Pulmonary artery endothelial cell (primary cell): ENCODE measurements at places on chromosomes 5 and 9. TPM values are rescaled to one million over a fixed set of nuclear protein-coding genes. Genes with fewer than 3 reads are reported as not detected.

DNA sequence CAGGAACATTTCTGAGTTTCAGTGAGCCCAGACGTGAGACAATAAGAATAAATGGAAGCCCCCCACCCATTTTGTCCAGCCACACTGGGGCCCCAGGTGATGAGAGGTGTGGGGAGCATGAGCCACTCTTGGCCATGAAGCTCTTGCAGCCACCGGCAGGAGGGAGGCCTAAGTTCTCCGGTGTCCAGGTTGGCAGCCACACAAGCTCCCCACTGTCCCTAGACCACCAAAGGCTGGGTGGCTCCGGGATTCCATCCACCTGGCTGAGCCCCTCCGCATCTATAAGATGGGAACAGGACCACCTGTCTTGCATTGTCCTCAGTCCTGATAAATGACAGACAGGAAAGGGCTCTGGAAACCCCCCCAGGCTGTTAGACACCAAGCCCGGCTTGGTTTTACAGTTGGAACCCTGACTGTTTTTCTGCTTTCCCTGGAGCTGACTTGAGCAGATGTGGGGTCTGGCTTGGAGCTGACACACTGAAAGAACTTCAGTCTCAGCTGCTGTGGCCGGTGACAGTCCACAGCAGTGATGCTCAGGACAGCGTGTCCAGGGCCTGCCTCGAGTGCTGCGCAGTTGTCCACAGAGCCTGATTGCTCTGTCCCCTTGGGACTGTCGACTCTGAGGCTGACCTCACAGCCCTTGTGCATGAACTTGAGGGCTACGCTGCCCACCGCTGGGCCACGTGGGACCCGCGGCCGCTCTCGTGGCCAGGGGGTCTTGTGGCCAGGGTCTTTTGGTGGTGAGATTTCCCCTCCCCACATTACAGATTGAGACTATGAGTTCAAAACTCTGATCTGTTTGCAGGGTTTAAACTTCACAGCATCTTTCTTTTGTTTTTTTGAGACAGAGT is 74.8 kb downstream of the PSMB7 start:
- DNase-seq: no peak

The TLE1 gene
- total RNA-seq: 42.4 and 54.5 TPM in 2 replicates

GRCh38 chr9:3256571-3257330 is 269.1 kb downstream of the RFX3 start:
- DNase-seq: no peak

DNA sequence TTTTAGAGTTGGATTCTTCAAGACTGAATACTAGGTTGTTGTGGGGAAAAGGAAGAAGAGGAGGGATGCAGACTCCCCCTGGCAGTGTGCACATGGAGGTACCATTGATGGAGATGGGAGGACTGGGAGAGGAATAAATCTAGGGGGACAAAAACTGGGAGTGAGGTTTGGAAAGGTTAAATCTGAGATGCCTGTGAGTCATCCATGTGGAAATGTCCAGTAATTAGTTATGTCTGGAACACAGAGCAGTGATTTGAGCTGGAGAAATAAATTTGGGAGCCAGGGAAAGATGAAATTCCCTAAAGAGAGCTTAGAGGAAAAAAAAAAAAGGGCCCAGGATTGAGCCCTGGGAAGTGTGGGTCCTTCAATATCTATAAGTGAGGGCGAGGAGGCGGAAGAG is 8.0 kb upstream of the CCIN start:
- DNase-seq: no peak

DNA sequence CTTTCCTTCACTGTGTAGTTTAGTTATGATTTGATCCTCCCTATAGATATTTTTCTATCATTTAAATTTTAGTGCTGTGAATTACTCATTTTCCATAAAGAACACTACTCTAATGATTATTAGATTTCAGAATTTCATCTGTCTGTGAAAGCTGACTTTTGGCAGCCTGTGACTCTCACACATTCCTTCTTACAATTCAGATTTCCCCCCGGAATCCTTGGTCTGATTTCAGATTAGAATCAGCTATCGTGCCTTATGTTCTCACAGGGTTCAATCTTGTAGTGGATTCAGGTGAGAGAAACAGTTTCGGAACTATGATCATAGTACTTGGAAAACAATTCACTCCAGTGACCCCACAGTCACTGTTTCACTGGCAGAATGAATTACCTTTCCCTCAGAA is 26.2 kb downstream of the ZNF474 start:
- no peak for DNase-seq

- no peak for DNase-seq
These were observed 23.2 kb downstream of the MAP3K1 start for GRCh38 chr5:56838409-56839039.
